ENCODE measurements at places on chromosomes 7 and 10.

GRCh38 chr7:126608339-126608776 is 644.4 kb downstream of the GRM8 start:
- DNase-seq = no peak

DNA sequence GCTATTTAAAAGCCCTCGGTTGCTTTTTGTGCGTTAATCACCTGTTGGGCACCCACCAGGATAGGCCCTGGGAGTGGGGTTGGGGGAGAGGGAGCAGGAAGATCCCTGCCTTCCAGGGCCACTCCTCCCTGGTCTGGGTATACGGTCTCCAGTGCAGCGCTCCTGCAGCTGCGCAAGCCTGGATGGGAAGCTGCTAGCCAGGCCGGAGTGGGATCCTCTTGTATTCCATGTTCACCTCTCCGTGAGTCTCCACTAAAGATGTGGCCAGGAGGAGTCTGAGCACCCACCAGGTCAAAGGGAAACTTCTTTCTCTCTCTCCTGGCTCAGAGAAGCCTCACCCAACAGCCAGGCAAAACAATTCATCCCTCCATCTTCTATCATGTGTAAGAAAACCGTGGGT is 78.8 kb upstream of the ANLN start:
- no peak for DNase-seq

- DNase-seq = no peak
These were observed 302.7 kb downstream of the ZEB1 start for GRCh38 chr10:31621733-31622132.

DNA sequence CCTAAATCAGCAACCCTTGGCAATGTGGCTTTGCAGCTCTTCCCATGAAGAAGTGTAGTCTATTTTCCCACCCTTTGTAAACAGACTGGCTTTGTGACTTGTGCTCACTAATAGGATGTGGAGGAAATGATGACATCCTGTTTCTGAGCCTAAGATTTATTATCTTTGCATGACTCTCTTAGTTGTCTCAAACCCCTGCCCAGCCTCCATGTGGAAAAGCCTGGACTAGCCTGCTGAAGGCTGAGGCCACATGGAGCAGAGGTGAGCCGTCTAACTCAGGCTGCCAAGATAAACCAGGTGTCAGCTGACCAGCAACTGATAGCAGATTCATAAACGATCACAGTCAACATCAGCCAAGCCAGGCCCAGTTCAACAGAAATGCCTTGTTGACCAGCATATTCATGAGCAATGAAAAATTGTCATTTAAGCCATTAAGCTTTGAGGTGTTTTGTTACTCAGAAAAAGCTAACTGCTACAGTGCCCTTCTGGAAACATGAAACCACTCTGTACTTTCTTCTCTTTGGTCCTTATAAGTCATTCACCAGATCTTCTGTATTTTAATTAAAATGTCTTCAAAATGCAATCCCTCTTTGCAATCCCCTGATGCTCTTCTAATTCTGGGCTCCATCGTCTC is 586.3 kb upstream of the ANKRD30A start:
- DNase-seq = no peak

GRCh38 chr7:143416565-143417149 is 8.0 kb upstream of the EPHA1 start:
- no peak for DNase-seq

DNA sequence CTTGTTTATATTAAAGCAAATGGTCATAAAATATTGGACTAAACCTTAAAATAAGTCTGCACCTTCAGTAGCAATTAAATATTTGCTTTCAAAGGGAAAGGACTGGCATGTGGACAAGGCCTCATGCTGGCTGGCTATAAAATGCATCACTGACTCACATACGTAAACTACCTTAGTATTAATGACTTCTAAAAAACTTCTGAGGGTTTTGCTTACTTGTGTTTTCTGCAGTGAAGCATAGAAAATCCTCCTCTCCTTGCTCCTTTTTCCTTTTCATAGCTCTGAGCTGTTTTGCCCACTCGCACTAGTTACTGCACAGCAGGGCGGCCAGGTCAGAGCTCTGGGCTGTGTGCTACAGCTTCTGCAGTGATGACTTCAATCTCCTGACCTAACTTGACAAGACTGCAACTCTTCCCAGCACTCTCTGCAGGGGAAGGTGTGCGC is 82.3 kb downstream of the CUL2 start:
- DNase-seq = no peak

DNA sequence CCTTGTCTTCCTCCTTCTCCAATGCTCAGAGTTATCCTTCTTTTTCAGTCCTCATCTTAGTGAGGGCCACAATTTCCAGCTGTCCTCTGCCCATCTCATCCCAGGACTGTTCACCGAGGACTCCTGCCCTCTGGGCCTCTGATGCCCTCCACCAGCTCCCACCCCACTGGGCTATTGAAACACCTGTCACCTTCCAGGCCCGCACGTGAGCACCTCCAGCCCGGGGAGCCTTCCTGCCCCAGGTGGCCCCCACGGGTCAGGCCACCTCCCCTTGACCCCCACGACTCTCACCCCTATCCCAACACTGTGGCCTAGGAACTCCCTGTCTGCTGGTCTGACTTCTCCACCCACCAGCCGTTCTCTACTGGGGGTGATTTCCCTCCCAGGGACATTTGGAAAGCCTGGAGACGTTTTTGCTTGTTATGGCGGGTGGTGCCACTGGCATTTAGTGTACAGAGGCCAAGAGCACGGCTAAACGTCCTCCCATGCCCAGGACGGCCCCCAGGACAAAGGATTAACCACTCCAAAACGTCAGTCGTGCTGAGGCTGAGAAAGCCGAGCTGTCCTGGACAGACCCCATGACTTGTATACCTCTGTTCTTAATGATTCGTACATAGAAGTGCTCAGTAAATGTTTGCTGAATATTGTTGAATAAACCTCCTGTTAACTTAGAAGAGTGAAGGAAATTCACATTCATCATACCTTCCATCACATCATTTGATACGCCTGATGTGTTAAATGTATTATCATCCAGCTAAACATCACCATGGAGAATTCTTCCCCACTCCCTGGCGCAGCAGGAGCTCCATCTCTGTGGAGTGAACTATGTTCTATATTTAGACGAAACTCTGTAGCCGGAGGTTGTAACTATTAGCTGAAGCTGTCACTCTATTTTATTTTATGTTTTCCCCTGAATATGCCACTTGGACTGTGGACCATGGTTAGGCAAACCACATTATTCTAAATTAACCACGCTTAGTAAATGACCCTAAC is 270.1 kb upstream of the SHH start:
- no peak for DNase-seq

DNA sequence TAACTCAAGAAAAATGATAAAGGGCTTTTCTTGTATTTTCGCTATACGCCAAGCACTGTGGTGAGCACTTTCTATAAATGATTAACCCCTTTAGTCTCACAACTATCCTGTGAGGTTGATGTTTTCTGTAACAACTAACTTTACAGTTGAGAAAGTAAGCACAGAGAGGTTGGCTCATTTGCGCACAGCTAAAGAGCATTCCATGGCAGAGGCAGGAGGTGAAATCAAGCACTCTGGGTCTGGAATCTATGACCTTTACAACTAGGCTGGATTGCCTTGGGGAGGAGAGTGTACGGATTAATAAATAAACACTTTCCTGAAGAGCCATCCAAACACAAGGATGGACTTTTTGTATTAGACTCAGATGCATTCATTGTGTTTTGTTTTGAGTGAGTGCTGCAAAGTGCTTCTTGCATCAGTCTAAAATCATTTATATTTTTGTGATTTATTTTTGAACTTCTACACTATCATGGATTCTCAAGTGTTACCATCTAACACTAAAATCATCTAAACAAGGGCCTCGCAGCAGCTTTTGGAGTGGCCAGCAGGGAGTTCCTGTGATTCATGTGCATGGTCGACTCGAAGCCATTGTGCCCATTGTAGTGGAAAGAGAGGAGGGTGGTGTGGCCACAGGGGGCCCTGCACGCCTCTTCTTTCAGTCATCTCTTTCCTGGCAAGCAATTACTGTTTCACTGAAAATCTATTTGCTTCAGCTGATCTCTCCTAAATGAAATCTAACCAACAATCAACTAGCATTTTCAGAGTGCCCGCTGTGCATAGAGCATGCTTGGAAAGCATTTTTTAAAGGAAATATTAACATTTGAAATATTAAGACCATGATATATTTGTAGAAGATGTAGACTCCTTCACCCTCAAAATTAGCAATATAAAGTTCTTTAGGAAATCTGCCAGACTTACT is 633.4 kb upstream of the COBL start:
- no peak for DNase-seq

DNA sequence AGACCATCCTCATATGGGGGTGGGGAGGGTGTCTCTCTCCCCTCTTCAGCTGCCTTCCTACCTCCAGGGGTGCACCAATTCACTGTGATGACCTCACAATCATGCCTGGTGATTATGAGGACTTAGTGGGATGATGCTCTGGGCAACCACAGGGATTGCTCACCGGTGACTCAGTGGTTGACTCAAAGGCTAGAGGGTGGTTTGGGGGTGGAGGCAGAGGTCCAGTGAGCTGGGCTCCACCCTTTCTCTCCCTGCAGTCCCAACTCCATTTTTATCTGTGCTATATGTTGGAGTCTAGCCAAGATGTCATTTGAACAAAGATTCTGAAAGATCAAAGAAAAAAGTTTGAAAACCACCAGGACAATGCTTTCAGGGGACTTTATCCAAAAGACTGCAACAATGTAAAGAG is 286.9 kb downstream of the KCNMA1 start:
- no peak for DNase-seq

DNA sequence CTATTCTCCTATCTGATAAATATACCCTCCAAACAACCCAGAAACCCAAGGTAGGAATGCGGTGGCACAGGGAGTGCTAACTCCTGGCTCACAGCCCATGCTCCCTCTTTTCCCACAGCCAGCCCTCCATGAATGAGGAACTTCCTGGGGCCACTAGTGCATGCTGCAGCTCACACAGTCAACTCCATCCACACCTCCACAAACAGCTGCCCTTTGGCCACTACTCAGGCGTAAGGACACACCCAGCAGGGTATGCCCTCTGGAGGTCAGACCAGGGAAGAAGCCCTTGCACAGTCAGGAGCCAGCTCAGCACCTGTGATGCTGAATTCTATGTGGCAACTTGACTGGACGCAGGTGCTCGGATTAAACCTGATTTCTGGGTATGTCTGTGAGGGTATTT is 85.2 kb upstream of the PIK3CG start:
- no peak for DNase-seq

- DNase-seq = no peak
These were observed 20.0 kb downstream of the IMPDH1 start for GRCh38 chr7:128389618-128390329.

DNA sequence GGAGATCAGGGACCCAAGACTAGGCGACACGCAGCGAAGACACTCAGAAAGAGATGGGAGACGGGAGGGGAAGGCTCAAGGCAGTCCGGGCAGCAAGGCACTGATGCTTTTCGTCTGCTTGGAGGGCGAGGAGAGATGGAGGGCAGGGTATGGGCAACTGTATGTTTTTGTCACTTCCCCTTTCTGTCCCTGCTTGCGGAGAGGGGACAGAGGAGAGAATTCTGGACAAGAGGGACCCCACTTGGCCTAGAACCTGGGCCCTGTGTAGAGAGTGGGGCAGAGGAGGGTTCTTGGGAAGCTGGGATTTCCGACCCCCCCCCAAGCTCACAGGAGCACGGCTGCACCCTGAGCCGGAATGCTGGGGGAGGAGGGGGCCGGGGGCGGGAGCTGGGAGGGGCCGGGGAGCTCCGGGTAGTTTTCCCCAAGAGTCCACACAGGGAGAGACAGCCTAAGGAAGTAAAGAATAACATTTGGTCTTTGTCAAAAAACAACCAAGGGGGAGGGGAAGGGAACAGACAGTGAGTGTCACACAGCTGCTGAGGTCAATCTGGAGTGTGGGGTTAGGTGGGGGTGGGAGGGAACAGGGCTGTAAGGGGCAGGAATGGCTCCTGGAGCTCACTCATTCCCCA is 1.8 kb downstream of the LRCH4 start:
- DNase-seq = no peak

DNA sequence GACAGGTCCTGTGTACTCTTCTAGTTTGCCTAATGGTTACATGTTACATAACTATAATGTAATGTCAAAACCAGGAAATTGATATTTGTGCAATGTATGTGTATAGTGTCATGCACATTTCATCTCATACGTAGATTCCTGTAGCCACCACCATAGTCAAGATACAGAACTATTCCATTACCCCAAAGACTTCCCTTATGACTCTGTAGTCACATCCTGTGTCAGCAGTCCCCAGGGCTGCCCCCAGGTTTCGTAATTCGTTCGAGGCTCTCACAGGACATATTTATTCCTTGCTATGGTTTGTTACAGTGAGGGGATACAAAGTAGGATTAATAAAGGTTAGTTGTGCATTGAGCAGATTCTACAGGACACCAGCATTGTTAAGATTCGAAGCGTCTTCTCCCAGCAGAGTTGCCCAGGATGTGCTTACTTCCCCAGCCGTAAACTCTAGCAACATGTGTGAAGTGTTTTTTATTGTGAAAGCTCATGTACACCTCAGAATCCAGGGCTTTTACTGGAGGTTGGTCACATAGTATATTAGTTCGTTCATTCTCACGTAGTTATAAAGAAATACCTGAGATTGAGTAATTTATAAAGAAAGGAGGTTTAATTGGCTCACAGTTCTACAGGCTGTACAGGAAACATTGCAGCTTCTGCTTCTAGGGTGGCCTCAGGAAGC is 18.6 kb downstream of the RABGEF1 start:
- DNase-seq = no peak

GRCh38 chr10:6877336-6877721 is 297.3 kb upstream of the PRKCQ start:
- no peak for DNase-seq

- no peak for DNase-seq
These were observed 116.4 kb upstream of the ITGB1 start for GRCh38 chr10:33074443-33074842.

DNA sequence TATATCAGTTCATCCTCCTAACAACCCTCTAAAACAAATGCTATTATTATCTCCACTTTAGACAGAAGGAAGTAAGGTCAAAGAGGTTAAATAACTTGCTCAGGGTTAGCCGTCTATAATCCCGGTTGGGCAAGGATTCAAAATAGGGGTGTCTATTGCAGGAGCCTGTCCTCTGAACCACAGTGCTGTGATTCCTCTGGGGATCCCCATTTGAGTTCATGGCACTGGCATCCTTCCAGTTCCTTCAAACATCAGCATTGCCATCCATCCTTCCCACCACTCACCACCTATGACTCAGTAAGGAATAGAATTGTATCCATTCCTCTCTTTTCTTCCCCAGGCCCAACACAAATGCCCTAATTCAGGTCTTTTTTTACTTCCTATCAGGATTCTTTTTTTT is 25.6 kb downstream of the HPS6 start:
- DNase-seq = no peak

DNA sequence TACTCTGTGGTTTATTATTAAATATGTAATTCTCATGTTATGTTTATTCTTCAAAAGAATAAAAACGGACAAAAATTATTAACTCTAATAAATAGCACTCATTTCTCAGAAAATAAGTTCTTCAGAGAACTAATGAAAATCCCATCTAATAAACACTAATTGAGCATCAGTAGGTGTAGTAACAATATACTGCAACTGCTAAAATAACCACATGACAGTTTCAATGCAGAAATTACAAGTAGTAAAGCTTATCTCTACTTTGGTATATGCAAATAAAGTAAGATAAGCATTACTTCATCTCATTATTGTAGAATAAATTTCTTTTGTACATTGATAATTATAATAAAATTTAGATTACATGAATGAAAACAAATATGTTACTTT is 56.4 kb upstream of the DKK1 start:
- no peak for DNase-seq

- no peak for DNase-seq
These were observed 6.6 kb downstream of the PGAM2 start for GRCh38 chr7:44058759-44059218.

- no peak for DNase-seq
These were observed 262.2 kb downstream of the AUTS2 start for GRCh38 chr7:69860486-69860885.

- DNase-seq = no peak
These were observed 8.0 kb downstream of the ELFN1 start for GRCh38 chr7:1678081-1678543.

- no peak for DNase-seq
These were observed 1.2 kb downstream of the CALML5 start for GRCh38 chr10:5497948-5498730.

Data from activated CD8-positive, alpha-beta memory T cell treated with anti-CD3 and anti-CD28 coated beads for 1 hour (primary cell).